ENCODE measurements at places on chromosomes 1 and 21.

DNA sequence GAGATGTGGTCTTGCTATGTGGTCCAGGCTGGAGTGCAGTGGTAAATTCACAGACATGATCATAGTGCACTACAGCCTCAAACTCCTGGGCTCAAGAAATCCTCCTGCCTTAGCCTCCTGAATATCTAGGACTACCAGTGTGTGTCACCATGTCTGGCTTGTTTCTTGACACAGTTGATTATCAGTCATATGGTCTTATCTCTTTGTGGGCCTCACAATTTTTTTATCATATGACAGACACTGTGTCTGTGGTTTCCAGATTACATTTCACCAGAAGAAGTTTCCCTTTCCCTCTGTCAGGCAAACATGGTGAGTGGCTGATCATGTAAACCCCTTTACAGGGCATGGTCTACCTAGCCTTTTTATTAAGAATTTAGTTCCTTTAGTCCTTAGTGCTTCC, 96.1 kb downstream of the HFM1 start:
- no peak for DNase-seq

- no peak for DNase-seq
Observed at GRCh38 chr1:85628791-85629531, 48.4 kb downstream of the CCN1 start.

DNA sequence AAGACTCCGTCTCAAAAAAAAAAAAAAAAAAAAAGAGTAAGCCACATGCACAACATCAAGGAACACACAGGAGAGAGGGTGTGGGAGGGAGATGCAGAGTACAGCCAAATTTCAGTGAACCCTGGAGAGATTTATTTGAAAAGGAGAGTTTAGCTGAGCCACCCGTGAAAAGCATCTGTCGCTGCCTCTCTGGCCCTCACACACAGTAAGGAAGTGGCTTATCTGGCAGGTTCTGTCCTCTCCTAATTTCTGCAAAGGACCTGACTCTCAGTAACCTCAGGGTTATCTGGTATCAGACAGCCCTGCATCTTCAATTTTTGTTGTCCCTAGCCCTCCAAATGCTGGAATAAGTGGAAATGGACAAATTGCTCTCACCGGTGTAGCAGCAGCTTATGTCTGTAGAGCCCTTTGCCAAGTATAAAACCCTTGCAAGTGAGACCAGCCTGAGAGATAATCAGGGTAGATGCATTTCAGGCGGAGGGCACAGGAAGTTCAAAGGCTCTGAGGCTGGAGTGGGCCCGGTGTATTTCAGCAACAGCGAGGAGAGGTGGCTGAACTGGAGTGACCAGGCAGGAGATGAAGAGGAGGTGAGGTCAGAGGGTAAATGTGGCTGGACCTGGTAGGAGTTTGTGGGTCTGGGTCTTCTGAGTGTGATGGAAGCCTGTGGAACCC, 16.7 kb upstream of the IL10RB start:
- no peak for DNase-seq

DNA sequence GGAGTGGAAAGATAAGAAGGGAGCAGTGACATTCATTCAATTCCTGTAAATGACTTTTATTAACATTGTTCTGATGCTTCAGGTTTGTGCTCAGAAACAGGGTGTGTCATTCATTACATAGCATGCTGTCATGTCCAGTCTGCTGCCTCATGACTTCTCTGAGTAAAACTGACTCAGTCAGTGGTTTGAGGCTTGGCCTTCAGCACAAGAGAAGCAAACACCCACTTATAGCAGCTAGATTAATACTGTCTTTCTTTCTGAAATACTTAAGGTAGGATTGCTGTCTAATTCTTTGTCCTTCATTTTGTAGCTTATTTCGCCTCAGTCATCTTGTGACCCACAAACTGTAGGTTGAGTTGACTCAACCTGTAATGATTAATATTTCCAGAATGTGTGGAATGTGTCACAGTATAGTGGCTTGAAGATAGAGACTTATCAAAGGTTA, 32.9 kb downstream of the RASAL2 start:
- DNase-seq = no peak

DNA sequence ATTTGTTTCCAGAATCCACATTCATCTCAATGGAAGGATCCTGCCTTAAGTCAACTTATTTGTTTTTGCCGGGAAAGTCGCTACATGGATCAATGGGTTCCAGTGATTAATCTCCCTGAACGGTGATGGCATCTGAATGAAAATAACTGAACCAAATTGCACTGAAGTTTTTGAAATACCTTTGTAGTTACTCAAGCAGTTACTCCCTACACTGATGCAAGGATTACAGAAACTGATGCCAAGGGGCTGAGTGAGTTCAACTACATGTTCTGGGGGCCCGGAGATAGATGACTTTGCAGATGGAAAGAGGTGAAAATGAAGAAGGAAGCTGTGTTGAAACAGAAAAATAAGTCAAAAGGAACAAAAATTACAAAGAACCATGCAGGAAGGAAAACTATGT, 2.6 kb downstream of the GADD45A start:
- DNase-seq = no peak

- DNase-seq = no peak
Observed at GRCh38 chr1:189269011-189269410, 1208.7 kb downstream of the BRINP3 start.

GRCh38 chr1:36203554-36204346, 20.5 kb upstream of the THRAP3 start:
- DNase-seq = no peak

GRCh38 chr1:51218570-51218969, 17.5 kb upstream of the RNF11 start:
- no peak for DNase-seq

DNA sequence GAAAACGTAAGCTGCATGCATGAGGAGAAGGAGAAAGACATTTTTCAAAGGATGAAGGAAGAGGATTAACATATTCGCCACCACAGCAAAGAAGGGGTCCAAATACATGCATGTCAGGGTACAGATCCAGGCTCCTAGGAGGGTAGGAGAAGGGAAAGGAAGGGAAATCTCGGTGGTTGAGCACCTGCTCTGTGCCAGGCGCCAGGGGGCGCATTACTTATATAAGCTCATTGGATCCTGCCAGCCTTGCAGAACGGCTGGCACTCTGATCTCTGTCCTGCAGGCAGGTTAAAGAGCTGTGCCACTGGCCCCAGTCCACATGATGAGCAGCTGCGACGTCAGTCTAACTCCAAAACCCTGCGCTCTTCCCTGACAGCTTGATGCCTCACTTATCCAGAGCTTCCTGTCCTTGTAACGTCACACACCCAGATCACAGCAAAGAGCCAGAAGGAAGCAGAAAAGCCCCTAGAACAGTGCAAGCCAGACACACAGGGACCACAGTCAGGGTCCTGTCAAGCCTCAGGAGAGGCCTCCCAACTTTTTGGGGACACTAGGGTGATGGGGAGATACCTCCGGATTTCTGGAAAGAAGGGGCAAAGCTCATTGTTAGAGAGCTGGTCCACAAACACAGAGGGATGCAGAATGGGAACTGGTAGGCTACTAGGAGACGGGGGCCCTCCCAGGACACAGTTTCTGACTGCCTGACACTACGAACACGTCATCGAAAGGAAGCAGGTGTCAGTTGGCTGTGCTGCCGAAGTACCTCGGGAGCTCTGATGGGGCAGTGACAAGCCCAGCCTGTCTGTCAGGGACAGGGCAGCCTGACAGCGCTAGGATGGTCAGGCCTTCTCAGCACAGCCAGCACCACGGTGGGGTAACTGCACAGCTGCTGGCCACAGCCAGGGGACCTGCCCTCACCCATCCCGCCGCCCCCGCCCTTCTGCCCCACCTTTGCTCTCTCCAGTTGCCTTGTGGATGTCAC, 99.1 kb downstream of the BEND5 start:
- no peak for DNase-seq

DNA sequence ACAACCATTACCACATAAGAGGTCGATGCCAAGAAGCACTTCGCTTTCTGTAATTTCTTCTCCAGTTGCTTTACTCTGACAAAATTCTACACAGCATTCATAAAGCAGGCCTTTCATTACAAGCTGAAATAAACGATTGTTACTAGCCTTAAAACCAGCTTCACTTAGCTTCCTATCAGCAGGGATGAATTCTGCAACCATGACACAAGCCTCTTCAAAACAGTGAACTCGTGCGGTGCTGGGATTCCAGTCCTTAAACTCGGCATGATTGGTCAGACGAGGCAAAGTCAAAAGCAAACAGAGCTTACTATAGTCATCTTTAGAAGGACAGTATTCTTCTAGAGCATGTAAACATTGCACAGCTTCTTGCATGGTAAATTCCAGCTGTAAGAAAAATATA, 30.6 kb downstream of the WDR47 start:
- no peak for DNase-seq

DNA sequence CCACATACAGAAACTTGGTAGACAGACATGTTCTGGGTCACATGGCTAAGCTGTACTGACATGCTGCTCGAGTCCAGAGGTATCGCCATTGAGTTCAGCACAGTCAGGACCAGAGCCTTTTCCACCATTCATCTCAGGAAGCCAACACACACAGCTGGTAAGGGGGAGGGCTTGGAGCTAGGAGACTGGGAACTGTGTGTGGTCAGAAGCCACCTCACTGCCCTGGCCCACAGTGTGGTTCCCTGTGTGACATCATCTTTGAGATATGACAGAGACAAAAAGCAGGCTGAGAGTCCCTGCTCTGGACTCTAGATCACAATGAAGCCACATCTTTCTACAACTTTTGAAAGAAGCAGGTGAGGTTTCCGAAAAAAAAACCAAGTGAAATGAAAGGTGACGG, 107.2 kb downstream of the SIM2 start:
- DNase-seq = no peak

- DNase-seq = no peak
Observed at GRCh38 chr1:31007462-31007991, 58.0 kb downstream of the PUM1 start.

- no peak for DNase-seq
Observed at GRCh38 chr1:34839526-34840305, 19.8 kb downstream of the SMIM12 start.
